Spleen (tissue), 13 donors: ENCODE measurements at places on chromosomes 4 and X. TPM values are rescaled to one million over a fixed set of nuclear protein-coding genes. Genes with fewer than 3 reads are reported as not detected.

GRCh38 chr4:189988877-189989431 is 38.1 kb downstream of the FRG2 start:
- H3K36me3 ChIP-seq = no peaks in the 10 kb centered on the region
- no peak overlapping the region for H3K27ac ChIP-seq
- no peak for DNase-seq
- no peak overlapping the region for H3K4me3 ChIP-seq
- H3K4me1 ChIP-seq = no peaks in the 10 kb centered on the region

- no peaks in the 10 kb centered on the region for H3K36me3 ChIP-seq
- H3K4me3 ChIP-seq = no peak overlapping the region
- H3K27me3 ChIP-seq = no peaks in the 10 kb centered on the region
- no peak for DNase-seq
- no peak overlapping the region for H3K27ac ChIP-seq
These were observed 135.4 kb upstream of the PSAPL1 start for GRCh38 chr4:7569810-7570783.

Gene BANK1
- polyA plus RNA-seq = 121 TPM

Gene HTR2C
- polyA plus RNA-seq = not detected
